NCI-H2081 (cell line): ENCODE measurements at places on chromosomes 2 and 18.

GRCh38 chr2:16760426-16760825 is 94.8 kb upstream of the CYRIA start:
- no peak for DNase-seq

- no peak for DNase-seq
Observed at GRCh38 chr18:66724664-66725356, 120.9 kb upstream of the CDH19 start.

DNA sequence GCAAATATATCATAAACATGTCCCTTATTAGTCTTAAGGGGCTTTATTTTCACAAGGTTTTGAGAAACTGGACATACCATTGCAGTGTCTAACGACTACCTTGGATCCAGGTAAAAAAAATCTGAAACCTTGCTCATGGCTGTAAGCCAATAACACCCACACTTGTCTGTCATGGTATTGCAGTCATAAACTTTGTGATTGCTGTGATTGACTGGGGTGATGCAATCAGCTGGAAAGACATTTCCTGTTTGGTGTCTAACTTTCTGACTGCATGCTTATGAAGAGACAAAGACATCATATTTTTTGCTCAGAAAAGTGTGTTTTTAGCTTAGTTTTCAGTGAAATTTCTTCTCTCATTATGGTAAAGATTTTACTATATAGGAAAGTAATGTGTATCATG is 635.0 kb downstream of the TSN start:
- no peak for DNase-seq

DNA sequence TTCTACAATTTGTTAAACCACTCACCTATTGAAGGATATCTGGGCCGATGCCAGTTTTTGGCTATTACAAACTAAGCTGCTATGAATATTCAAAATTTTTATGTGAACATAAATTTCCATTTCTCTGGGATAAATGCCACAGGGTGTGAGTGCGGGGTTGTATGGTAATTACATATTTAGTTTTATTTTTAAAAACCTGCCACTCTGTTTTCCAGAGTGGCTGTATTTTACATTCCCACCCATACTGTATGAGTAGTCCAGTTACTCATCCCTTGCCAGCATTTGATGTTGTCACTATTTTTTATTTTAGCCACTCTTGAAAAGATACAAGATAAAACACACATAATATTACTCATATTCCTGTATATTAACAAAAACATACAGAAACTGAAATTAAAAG is 22.9 kb downstream of the GRP start:
- DNase-seq: no peak
